ENCODE measurements at places on chromosomes 12 and 14.

- DNase-seq: no peak
These were observed 65.7 kb downstream of the TNFAIP2 start for GRCh38 chr14:103188810-103189480.

DNA sequence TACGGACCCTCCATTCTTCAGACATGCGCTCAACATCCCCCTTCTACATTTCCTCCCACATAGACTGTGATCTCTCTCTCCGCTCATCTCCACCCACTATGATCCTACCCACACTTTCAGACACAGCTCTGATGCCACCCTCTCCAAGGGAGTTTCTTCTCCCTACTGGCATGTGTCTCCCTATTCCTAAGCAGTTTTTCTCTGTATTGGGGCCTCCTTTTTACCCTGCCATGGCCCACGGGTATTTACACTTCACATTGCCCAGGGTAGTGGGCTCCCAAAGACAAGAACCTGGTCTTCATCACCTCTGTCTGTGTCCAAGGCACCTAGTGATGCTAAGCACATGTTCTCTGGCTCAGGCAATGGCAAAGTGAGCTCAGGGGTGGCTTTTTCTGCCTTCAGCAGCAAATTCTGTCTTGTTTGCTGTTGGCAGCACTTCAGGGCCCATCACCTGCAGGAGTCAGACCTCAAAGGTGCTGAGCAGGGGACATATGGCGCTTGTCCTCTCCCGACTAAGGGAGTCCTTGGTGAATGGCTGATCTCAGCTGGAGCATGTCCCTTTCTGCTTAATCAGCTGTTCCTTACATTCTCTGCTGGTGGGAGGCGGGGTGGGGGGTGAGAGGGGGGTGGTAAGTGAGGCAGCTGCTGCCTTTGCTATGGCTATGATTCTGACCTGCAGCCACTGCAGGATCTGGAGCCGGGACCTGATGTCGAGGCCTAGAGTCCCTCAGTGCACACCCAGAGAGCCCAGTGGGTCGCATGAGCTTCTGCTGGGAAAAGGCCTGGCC lies 256.8 kb downstream of the PCNX1 start:
- DNase-seq: no peak

GRCh38 chr14:74919421-74920165 lies 3.5 kb downstream of the RPS6KL1 start:
- no peak for DNase-seq

DNA sequence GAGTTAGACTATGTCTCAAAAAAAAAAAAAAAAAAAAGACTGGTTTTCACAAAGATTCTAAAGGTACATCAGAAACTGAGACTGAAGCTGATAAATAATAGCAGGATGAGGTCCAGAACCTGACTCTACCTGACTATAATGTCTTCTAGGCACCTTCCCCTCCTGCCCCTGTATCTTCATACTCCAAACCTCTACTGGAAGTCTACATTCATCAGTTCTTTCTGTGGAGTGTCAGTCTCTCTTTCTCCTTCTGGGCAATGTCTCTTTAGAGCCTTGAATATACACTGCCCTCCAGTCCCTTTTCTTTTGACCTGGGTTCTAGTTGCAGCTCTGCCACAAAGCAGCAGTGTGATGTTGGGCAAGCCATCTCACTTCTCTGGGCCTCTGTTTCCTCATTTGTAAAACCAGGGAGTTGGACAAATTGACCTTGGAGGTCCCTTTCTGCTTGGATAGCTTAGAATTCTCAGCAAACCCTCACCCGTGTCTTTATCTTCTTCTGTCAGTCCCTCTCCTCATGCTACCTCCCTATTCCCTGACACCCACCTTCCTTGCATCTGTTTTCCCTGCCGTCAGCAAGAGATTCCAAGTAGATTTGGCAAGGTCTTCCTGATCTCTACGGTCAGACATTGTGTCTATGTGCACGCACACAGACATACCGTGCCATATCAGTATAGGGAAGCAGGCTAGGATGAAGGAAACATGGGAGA lies 4.3 kb downstream of the NFE2 start:
- no peak for DNase-seq

GRCh38 chr12:49470986-49471385 lies 67.8 kb upstream of the KCNH3 start:
- DNase-seq: peak; percentile 9

- no peak for DNase-seq
These were observed 3.4 kb downstream of the CD9 start for GRCh38 chr12:6203601-6204000.

- DNase-seq: peak; percentile 46
These were observed 373.2 kb downstream of the ATP23 start for GRCh38 chr12:58314610-58315009.

DNA sequence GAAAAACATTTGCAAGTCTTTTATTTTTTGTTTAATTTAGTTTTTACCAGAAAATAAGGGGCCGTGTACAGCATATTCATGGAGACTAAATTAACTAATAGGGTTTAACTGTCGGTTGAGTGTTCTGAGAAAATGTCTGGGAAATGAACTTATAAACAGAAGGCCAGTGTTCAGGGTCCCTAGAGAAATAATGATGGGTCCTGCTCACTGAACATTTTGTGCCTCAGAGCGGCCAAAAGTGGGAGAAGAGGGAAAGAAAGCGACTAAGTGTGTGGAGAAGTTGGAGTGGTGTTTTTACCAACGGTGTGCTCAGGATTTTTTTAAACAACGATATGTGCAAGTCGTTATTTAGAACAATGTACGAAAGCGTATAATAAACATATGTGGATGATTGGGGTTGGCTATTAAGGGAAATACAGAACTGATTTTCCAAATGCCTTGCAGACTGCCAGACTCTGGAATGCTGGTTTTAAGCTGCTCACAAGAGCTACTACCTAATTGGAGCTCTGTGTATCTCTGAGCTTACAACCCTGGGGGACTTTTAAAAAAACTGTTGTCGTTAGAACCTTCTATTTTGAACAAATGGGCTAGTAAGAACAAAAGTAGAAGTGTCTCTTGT lies 166.7 kb downstream of the SLC38A4 start:
- no peak for DNase-seq

DNA sequence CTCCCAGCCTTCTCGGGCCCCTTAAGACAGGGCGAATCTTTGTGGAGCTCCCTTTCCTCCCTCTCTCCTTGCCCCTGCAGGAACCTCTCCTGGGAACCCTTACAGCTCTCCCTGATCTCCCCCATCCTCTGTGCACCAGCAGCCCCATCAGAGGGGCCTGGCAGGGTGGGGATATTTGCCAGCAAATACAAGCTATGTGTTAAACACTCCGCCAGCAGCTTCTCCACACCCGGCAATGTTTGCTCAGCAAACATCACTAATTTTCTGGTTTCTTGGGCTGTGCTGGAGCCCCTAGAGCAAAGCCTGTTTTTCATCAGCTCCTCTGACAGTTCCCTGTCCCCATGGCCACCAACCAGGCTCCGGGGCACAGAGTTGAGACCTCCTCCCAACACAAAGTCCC lies 147.5 kb upstream of the LHX5 start:
- no peak for DNase-seq

GRCh38 chr14:77240336-77240915 lies 30.6 kb downstream of the NGB start:
- no peak for DNase-seq

- DNase-seq: no peak
These were observed 77.5 kb downstream of the TGFB3 start for GRCh38 chr14:75904311-75904710.

DNA sequence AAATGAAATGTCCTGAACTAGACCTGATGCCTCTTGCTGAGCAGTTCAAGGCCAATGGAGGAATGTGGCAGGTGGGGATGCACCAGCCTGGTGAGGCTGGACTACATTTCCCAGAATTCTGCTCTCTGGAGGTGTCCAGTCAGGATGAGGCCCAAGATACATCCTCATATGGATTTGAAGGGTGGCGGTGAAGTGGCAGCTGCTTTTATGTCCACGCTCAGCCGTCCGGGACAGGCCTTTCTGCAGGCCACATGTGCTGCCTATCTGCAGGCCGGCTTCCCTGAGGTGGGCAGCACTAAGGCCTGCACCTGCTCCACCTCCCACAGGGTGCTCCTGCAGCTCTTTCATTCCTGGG lies 230.2 kb downstream of the BCL11B start:
- DNase-seq: no peak

DNA sequence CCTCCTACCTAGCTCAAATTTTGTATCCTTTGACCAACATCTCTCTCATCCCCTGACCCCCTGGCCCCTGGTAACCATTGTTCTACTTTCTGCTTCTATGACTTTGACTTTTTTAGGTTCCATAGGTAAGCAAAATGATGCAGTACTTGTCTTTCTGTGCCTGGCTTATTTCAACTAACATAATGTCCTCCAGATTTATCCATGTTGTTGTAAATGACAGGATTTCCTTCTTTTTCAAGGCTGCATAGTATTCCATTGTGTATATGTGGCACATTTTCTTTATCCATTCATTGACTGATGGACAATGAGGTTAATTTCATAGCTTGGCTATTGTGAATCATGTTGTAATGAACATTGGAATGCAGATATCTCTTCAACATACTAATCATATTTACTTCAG lies 170.1 kb downstream of the DPY19L2 start:
- DNase-seq: no peak

DNA sequence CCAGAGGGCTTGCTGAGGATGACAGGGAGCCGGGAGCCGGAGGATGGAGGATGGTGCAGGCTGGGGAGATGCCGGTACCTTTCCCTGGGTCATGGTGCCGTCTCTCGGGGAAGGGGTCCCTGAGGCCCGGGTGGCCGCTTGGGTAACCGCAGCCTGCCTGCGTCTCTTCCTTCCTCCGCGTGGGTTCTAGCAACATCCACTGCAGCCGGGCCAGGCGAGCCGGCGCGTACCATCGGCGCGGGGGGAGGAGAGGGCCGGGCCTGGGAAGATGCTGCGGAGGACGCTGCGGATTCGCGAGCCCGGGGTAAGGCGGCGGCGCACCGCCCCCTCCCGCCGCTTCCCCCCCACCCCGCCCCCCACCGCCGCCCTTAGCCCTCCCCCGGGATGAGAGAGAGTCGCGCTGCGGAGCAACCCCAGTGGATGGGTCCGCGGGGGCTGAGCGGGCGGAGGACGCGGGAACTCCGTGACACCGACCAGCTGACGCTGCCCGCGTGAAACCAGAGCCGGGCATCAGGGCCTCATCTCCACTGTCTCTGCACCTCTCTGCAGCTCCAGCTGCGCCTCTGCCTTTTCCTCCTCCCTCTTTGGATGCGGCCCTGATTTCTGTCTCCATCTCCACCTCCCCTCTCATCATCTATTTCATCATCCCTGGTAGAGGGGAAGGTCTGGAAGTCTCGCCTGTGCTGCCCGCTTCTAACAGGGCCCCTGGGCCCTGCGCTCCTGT lies at the start of gene FAIM2:
FAIM2 (minus strand) TSS at position 201 of the 724 bp plus-strand sequence; CDS start at position 93, 108 bp downstream.
- DNase-seq: peak; percentile 79

DNA sequence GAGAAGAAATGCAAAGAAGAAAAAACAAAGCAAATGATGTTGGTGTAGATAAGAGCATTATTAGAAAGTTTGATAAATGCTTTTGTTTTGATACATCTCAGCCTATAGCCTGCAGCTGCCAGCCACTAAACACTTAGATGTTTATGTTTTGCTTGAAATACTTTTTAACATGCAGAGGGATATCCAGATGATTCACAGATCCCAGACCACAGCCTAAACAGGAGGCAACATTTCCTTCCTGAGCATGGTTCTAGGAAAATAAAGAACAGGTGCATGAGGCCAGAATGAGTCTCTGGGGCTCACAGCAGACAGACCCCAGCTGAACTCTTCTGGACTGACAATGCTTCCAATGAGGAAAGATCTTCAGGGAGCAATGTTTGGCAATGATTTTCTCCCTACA lies 103.7 kb upstream of the EEA1 start:
- no peak for DNase-seq

DNA sequence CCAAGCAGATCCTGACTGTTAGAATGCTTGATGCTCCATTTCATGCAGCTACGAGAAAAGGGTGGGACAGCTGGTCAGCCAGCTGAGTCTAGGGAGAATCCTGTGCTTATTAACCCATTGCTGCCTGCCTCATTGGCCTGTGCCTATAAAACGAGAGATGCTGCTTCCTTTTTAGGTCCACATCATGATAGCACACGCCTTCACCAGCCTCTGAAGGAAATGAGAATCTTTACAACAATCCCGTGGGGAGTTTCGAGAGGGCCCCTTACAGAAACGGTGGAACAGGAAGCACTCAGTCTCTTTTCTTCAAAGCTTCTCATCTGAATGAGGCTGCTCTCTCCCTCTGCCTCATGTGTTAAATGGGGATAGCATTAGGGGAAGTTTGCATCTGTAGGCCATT lies 147.3 kb upstream of the RFLNA start:
- DNase-seq: no peak

DNA sequence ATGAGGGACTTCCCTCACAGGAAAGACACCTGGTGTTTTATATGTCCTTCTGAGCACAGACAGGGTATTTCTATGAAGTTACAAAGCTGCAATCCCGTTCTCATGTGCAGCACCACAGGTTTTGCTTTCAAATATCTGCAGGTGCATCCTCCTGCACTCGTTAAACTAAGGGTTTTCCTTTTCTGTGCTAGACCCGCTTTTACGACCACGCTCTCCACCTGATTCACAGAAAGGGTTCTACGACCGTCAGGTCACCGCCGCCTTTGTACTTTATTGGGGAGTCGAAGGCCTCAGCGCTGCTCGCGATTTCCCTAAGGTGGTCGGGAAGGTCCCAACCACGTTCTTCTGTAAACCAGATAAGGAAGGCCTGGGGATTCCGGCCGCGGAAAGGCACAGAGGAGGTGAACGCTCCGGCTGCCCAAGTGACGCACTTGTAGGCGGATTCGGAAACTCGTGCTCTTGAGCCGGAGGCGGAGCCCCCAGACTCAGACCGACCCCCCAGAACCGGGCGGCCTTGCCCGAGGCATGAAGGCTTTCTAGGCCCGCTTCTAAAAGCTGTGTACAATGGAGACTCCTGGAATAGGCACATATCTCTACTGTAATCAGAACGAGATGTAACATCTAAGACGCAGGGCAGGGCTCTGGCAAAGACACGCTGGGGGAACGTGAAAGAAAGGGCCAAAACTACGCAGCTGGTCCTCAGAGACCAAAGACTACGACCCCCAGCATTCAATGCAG lies 995 bp upstream of the HSP90B1 start:
- DNase-seq: peak; percentile 88

GRCh38 chr12:93664573-93665138 lies 12.5 kb upstream of the CRADD start:
- no peak for DNase-seq

DNA sequence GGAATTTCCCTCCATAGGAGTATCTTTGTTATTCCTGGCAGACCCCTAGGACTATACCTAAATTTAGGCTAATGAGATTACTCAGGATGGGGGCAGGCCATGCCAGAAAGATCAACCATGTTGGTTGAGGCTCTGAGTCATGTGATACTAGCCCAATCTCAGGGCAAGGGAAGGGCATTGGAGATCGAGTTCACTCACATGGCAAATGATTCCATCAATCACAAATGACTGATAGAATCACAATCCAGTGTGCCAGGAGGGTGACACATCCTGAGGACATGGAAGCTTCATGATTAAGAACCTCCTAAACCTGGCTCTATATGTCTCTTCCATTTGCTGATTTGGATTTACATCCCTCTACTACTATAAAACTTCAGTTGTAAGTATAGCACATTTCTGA lies 182.3 kb downstream of the NTF3 start:
- DNase-seq: no peak

DNA sequence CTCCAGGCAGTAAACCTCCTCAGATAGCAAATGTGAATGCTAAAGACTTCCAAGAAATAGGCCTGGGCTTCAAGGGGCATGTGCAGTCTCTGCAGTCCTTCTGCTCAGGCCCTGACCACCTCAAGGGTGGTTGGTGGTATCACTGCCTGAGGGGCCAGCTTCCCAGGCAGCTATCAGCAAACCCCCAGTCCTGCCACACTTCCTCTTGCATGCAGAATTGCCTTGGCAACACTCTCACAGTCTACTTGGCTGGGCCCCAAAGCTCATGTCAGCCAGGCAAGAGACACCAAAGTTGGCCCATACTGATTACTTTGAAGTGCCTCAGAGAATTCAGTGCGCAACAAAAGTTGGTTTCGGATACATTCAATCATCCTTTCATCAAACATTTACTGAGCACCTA lies 3.5 kb upstream of the ASB8 start:
- DNase-seq: no peak
